ENCODE measurements at places on chromosomes 2 and 18. TPM values are rescaled to one million over a fixed set of nuclear protein-coding genes. Genes with fewer than 3 reads are reported as not detected.

Gene SERPINB7
- 0.19 TPM for total RNA-seq

Gene CDKL4
- 1.3 TPM for total RNA-seq

Gene ANTXR1
- total RNA-seq = 0.86 TPM

Gene RGPD4
- not detected for total RNA-seq

Gene MRPL30
- total RNA-seq = 39.0 TPM

Gene AQP12A
- total RNA-seq = not detected

Measured in Calu3 (cell line).